Fibroblast of skin of left quadriceps (primary cell): ENCODE measurements at places on chromosomes 6 and 20.

- DNase-seq, result no peak
Measured at GRCh38 chr6:148441454-148441911, 98.8 kb downstream of the SASH1 start.

DNA sequence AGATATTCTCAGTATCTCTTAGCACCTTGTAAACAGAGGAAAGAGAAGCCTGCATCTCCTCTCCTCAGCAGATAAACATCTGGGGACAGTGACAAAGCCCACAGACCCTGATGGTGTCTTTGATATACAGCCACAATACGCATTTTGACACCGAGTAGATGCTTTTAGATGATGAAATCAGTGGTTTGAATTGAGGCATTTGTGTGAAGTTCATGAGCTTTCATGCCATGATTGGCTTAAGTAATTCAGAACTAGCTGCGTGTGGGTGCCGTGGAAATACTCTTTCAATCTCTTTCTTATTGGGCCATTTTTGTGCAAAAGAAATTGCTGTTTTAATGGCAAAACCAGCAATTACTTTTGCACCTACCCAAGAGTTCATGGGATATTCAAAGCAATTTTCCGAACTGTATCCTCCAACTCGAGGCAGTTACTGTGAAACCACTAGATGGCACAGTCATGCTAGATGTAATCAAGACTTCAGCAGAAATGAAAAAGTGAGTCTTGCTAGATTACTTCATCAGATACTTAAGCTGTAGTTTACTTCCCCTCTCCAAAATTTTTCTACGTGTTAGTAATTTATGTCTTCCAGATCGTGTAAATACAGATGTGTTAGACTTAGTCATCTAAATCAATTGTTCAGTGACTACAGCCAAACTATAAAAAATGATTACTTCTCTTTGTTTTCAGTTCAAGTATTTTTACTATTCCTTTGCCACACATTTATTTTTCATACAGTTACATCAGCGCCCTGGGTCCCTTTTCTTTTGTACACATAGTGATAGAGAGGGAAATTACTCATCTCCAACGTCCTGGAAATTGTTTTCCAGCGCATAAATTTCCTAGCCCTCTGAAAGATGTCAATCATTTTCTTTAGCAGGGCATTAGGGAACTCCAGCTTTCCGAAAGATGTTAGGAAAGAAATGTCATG lies 49.4 kb downstream of the IYD start:
- DNase-seq, result peak; percentile 88

- DNase-seq, result no peak
Measured at GRCh38 chr6:43509142-43509983, 783 bp downstream of the LRRC73 start.

DNA sequence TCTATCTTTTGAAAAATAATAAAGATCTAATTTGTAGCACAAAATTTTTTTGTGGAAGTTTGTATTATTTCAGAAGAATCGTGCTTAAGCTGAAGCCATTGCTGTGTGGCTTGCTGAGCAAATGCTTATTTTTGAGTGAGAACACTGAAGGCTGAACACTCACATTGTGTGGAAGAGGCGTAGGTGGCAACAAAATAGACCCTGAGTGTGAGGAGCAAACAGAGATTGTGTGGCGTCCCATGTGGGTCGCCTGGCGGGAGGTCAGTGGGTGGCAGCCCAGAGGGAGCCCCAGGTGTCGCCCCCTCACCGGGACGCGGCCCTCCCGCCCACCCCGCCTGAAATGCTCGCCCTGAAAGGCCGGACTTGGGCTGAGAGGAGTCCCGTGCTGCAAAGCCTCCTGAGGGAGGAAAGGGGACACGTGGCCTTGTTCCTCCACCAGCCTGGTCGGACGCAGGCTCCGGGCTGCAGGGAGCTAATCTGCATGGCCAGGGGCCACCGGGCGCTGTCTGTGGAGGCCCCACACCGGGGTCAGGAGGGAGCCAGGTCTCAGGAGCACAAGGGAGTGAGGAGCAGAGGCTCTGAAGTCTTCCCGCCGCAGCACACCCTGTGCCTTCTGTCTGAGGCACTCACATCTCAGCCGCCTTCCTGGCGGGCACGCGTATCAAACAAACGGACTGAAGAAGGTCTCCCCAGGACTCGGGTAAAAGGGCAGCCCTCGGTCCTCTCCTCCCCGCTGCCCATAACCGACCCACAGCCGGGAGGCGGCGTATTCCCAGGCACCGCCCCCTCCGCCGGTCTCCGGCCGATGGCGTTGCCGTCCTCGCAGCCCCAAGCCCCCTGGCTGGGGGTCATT lies 15.9 kb downstream of the DDO start:
- no peak for DNase-seq

GRCh38 chr6:90764001-90764400 lies 177.1 kb upstream of the MAP3K7 start:
- DNase-seq, result no peak

DNA sequence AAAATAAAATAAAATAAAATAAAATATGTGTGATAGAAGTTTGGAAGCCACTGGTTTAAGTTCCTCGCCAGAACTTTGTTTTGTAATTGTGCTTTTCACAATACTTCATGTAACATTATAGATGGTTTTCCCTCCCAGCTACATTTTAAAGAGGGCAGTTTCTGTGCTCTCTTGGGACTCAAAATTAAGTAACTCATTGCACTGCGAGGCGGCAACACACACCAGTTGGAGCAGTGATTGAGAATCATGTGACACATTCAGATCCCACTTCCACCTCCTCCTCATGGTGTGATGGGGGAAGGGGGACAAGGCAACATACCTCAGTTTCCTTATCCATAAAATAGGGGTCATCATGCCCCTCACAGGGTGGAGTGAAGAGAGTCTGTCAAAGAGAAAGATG lies 7.5 kb downstream of the C2 start:
- DNase-seq, result no peak

DNA sequence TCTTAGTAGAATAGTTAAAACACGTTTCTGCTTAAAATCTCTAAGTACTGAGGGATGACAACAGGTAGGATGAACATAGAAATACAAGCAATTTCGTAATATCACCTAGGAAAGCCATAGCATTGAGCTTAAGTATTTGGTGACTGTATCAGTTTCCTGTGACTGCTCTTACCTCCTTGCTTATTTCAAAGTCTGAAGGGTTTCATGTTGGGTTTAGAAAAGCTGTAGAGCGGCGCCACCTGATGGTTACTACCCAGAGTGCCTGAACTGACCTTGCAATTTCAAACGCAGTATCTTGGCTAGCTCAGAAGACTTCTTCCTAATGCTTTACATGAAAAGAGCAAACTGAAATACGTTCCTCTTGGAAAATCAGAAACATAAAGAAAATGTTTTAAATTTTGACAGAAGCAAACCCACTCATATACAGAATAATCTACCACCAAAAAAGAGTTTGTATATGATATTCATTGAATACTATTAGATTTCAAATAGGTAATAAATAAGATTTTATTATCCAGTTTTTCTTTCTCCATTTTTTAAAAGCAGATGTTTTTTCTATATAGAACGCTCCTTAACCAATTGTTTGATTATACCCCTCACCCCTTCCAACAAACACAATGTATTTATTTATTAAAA lies 82.3 kb upstream of the RIPOR2 start:
- DNase-seq, result no peak

DNA sequence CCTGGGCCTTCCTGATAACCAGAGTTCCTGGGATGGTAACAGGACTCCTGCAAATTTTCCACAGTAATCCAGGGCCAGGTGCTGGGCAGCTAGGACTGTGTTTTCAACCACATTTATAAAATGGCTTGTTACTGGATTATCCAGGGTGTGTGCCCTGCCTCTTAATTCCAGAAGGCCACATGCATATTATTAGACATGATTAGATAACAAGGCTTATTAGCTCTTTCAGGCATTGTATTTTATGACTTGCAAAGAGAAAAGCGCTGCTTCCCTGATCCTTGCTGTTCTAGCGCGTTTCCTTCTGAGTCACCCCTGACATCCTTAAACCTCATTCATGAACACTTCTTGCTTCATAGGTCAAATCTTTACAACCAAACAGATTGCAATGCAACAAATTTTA lies 208.6 kb downstream of the UST start:
- no peak for DNase-seq

DNA sequence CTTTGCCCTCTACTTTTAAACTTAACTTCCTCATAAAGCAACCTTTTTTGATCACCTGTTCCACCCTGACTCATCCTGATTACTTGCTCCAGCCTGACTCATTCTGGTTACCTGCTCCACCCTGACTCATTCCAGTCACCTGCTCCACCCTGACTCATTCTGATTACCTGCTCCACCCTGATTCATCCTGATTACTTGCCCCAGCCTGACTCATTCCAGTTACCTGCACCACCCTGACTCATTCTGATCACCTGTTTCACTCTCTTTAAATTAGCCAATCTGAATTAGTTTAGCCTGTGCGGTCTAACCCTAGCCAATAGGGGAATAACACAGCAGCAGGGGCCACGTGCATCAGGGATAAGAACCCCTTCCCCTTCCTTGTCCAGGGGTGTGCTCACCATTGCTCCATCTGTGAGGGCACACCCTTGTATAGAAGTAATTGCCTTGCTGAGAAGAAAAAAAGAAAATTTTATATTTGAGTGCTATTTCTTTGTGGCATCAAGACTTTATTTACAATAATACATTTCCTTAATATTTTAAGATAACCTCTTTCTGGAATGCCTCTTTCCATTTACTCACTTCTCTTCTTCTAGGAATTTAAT lies 17.9 kb downstream of the HLA-G start:
- DNase-seq, result no peak

DNA sequence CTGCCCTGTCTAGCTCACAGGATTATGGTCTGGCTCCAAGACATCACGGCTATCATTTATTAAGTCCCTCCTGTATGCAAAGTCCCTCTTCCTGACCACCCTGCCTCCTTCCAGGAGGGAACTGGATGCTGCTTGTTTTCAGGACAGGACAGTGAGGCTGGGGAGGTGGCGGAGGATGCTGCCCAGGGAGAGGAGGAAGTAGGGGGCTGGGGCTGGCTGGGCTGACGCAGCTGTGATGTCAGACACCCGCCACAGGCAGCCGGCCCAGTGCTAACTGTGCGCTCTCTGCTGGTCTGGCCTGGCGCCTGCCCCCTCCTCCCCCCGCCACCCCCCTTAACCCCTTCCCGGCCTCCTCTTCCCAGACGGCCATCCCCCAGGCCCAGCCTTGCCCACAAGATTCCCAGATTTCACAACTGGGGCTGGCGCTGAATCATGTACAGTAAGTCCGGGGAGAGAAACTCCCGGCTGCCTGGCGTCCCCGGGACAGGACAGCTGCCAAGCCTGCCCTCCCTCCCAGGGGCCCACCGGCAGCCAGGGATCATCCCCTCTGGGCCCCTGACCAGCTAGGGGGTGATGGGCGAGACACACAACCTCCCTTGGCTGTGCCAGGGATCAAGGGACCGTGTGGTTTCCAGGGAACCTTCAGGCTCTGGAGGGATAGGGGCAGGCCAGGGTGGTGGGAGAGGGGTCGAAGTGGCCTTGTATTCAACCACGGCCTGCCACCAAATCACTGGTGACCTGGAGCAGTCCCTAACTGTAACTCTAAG lies 118.1 kb downstream of the CEBPB start:
- DNase-seq, result peak; percentile 98

DNA sequence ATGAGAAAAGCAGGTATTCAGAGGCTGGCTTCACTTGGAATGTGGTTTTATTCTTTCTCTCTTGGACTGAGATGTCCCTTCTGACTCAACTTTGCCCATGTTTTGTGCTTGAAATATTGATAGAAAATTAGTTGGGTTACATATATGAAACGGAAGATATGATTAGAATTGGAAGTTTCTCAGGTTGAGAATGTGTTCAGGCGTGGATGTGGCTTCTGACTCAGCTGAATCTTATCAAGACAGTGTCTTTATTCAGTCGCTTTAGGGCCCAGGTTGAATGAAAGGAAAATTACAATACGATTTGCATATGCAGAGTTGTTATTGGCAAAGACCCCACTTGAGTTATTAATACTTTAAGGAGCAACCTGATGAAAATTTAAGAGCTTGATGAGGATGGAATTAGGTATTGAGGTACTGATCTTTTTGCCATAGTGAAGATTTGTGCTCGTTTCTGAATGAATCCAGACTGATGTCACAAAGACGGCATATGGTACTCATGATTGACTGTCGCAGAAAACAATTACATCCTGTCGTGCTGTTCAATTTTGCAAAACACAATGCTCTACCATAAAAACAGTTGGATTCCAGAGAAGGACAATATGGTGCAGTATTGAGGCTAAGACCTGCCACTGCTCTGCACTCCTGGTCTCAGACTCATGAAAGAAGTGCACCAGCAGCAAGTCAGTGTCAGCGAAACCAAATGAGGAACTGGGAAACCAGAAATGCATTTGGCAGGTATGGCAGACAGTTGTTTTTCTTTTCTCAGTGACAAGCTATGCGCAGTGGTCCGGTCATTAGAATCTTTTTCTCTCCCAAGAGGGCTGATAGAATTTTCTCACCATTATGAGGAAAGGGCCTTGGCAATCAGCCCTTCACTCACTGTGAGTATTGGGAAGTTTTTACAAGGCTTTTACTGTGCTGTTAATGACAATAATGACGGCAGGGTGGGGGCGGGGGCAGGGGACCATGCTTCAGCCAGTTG lies 158.3 kb downstream of the DOK5 start:
- no peak for DNase-seq

DNA sequence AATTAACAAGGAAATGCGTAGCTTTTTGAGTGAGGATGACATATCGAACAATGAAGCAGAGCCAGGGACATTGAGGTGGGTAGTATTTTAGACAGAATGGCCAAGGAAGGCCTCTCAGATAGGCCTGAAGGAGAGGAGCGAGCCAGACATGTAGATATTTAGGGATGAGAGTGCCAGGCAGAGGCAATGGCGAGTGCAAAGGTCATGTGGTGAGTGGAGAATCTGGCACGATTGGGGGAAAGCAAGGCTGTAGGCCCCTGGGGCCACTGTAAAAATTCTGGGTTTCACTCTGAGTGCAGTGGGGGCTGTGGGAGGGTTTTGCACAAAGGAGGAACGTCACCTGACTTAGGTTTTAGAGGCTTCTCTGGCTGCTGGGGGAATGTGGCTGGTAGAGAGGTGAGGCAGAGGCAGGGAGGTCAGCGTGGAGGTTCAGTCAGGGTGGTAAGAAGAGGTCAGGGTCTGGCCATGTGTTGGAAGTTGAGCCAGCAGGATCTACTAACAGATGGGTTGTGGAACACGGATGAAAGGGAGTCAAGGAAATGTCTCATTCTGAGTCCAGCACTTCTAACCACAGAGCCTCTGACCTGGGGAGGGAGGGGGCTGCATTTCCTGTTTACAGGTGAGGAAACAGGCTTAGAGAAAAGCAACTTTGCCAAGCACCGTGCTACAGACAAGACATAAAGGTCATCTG lies 11.3 kb downstream of the SIRPA start:
- no peak for DNase-seq

GRCh38 chr20:6299456-6299855 lies 176.6 kb upstream of the FERMT1 start:
- no peak for DNase-seq

GRCh38 chr20:44695674-44696300 lies 19.4 kb upstream of the CCN5 start:
- peak; percentile 71 for DNase-seq

GRCh38 chr6:139277587-139277986 lies 14.2 kb downstream of the TXLNB start:
- DNase-seq, result no peak

DNA sequence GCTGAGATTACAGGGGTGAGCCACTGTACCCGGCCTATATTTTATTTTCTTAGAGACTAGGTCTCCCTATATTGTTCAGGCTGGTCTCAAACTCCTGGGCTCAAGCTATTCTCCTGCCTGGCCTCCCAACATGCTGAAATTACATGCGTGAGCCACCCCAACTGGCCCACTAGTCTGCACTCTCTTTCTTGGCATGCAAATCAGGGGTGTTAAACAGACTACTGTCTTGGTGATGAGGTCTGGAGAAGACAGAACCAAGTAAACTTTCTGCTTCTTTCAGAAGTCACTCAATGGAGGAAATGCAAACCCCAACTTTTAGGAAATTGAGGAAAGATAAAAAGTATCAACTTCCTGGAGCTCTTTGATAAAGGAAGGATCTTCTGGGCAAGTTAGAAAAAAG lies 8.0 kb upstream of the TUBB2B start:
- DNase-seq, result no peak
